ENCODE measurements at places on chromosomes 3 and 15.

DNA sequence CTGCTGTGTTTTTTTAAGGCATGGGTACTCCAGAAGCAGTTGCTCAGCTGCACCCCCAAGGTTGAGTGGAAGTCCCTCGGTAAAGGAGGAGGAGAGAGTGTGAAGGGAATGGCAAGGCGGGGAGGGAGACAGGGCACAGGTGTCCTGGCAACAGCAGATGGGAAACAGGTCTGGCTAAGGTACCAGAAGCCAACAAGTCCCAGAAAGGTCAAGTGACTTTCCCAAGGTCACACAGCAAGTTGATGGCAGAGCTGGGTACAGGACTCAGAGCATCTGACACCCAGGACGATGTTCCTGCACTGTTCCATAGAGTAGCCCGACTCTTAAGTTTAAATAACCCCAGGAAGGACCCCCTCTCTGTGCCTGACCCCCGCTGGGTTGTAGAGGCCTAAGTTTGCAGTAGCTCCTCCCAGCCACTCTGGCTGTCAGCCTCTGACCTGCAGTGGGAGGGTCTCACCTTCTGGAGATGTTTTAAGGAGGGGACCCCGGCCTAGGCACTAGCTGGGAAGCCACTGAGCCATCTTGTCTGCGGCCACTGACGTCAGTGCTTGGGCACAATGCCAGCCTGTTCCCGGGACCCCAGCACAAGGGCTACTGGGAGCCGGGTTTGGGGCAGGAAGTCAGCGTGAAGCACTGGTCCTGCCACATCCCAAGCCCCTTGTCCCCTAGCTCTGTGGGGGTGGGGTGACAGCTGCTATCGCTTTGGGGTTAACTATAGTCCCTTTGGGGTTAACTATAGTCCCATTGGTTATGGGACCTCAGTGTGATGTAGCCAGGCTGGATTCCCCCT, 10.5 kb downstream of the CSK start:
- no peak for DNase-seq

DNA sequence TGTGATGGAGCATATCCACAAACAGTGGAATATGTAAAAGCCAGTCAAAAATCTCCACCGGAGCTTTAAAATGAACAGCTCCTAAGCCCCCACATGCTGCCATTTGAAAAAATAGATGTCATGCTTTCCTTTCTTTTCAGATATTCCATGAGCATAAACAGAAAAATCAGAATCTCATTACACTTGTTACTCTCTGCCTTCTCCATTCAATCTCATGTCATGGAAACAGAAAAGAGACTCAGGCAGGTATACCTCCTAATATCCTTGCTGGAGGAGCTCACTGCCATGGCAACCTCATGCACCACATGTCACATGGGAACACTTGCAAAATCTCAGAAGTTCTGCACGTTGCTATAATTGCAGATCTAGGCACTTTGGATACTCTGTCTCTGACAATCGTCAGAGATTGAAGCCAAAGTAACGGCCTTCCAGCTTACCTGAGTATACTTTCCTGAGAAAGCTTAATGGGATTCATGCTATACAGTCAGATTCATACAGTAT, 317.0 kb upstream of the ADAMTS9 start:
- DNase-seq: no peak

DNA sequence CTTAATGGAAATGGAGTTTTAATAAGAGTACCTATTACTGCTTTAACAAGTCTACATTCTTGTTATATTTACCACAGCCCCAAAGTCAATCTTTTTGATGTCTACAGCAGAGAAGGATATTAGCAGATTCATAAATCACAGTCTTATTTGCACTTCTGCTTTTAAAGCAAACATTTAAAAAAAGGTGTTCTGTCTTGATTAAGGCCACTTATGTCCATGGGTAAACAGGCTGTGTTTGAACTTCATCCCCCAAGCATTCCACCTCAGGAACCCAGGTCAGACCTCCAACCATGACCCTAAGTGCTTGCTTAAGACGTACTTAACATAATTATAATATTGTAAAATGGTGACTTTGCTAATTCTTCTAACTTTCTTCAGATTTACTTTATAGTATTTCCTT, 113.4 kb downstream of the CMSS1 start:
- DNase-seq: no peak

- DNase-seq: peak; percentile 52
Observed at GRCh38 chr3:30199096-30199759, 407.2 kb upstream of the TGFBR2 start.

DNA sequence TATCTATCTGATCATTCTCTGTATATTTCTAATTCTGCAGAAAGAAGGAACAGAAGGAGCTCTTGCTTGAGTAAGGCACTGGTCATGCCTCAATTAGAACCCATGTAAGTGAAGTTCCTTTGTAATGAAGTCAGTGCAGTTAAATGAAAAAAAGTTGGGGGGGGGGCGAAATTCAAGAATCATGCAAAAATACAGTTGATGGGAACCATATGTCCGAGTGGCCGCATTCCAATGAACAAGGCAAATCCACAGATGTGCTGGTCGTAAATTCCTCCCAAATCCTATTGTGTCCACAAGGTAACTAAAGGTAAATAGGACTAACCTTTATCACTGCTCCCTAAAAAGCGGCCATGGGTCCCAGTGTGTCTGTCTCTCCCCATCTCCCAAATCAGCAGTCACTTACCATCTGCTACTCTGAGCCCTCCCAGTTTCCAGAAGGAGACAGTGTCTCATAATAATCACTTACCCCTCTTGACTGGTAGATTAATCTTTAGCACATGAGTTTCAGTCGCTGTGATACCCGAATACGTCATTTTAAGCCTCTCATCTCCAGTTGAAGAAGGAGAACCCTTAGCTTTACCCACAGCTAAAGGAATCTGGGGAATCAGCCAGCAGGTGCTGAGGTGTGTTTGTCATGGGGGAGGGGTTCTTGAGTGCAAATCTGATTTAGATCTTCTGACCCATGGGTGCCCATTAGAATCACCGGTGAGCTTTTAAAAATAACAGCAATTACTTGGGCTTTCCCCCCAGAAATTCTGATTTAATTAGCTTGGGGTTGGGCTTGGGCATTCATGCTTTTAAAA, 56.3 kb upstream of the EPHB3 start:
- no peak for DNase-seq

- DNase-seq: no peak
Observed at GRCh38 chr3:100023595-100023994, 90.7 kb downstream of the FILIP1L start.
